Right renal pelvis (tissue), 4 donors: ENCODE measurements at places on chromosomes 5 and 9. TPM values are rescaled to one million over a fixed set of nuclear protein-coding genes. Genes with fewer than 3 reads are reported as not detected.

The ZNF883 gene
- polyA plus RNA-seq, result 9.9 TPM

The PPP3R2 gene
- polyA plus RNA-seq, result 0.04 TPM

The ZNF300 gene
- 31.6 TPM for polyA plus RNA-seq

The RASGRF2 gene
- 2.3 TPM for polyA plus RNA-seq

The MARCOL gene
- polyA plus RNA-seq, result not detected

The HMMR gene
- polyA plus RNA-seq, result 24.0 TPM

DNA sequence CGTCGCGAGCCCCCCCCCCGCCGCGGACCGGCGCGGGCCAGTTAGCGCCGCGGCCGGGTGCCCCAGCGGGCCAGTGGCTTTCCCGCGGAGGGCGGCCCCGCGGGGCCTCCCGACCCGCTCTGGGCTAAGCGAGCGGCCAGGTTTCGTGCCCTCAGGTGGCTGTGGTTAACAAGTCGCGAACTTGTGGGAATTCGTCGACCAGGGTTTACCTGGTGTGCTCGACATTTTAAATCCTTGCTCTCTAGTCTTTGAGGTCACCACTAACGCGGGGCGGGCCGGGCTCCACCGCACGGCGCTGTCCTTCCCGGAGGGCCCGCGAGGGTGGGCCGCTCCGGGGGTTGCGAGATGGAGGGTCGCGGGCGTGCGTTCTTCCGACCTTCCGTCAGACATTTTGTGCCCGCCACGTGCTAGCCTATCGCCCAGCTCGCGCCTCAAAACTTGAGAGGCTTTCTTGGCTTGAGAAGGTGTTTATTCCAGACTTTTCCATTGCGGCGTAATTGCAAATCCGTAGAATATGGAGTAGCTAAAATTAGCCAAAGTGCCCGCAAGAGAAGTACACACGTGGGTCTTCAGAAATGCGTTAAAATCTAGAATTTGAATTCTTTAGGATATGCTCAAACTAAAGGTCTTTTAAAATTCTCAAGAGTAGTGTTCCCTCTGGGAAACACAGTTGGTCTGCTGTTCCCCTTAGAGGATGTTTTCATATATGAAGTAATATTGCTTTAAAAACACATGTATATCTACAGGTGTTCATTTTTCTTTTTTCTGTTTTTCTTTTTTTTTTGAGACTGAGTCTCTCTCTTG lies 2.1 kb downstream of the ANP32B start:
- no peak for DNase-seq

- DNase-seq, result no peak
These were observed 71.5 kb upstream of the PALM2AKAP2 start for GRCh38 chr9:109708451-109708945.

GRCh38 chr5:181040631-181040945 lies 522 bp downstream of the BTNL9 start:
- DNase-seq, result no peak

- DNase-seq, result no peak
These were observed 5.9 kb downstream of the PCDHB6 start for GRCh38 chr5:141155540-141156374.

- no peak for DNase-seq
These were observed 5.8 kb downstream of the NOXA1 start for GRCh38 chr9:137428841-137429545.

- DNase-seq, result no peak
These were observed 669.5 kb downstream of the SLCO4C1 start for GRCh38 chr5:101626572-101626971.

DNA sequence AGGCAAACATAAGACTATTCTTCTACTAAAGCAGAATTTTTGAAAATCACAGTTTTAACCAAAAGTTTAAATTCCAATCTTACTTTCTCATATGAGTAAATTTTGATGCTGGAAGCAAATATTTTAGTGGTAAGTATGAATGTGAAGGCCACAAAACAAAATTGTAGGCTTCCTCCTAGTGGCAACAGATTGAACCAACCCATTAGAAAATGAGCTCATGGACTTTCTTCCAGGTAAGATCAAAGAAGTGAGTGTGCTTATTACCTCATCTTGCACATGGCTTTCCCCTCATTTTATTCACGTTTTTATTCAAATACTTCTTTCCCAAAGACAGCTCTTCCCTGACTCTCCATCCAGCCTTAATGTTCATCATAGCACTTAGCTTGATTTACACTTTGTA lies 16.5 kb upstream of the RLN2 start:
- DNase-seq, result no peak

DNA sequence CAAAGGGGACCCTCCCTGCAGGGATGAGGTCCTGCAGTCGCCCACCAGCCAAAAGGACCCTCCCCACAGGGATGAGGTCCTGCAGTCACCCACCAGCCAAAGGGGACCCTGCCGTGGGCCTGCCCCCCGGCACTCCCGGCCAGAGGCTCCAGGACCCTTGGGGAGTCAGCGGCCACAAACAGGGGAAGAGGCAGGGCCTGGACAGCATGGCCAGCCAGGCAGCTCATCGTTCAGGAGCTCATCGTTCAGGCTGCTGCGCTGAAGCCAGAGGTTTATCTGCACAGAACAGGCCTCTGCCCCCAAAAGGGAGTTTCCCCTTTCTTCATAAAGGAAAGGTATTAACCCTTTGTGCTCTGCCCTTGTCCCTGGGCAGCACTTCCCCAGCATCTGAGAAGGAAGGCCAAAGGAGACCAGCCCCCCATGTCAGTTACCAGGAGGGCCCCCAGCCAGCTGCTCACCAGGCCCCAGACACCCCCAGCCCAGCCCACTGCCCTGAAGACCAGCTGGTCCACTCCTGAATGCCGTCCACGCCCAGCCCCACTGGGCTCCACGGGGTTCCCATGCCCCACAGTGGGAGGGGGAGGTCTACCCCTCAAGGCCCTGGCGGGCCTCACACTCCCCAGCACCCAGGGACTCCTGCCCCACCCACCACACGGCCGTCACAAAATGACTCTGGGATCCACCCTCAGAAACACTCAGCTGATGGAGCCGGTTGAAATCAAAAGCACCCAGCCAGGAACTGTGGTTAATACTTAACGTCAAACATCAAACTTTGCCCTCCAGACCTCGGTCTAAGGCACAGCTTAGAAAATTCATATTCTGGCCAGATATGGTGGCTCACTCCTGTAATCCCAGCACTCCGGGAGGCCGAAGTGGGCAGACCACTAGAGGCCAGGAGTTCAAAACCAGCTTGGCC lies 6.3 kb downstream of the SLC12A7 start:
- DNase-seq, result no peak
